Left ventricle myocardium superior (tissue), 1 donor: ENCODE measurements at places on chromosomes 7 and 10. TPM values are rescaled to one million over a fixed set of nuclear protein-coding genes. Genes with fewer than 3 reads are reported as not detected.

MEOX2 gene
- total RNA-seq, result 11.2 TPM

TSPAN14 gene
- 41.2 TPM for total RNA-seq

FAM180A gene
- total RNA-seq, result 11.4 TPM

PDGFA gene
- total RNA-seq, result 32.7 TPM

ANXA8 gene
- total RNA-seq, result 3.0 TPM

FEZF1 gene
- total RNA-seq, result not detected
